ENCODE measurements at places on chromosomes 1 and 21.

- DNase-seq, result no peak
Observed at GRCh38 chr1:246142320-246142893, 364.7 kb downstream of the SMYD3 start.

DNA sequence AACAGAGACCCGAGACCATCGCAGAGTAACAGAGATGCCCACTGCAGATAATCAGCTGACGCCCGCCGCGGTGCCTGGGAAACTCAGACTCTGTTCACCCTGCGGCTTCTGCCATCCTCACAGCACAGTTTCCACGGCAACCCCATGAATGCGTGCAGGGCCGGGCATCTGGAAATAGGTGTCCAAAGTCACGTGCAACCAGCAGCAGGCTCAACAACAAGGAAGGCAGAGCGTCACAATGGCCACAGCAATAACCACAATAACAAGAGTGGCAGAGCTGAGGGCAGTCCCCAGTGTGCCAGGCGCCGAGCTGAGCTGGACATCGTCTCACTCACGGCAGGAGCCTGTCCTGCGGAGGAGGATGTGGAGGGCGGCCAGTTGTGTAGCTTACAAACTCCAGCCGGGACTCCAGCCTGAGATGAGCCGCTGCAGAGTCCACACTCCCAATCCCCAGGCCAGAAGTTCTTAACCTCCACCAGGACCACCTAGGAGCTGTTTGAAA is 102.0 kb downstream of the CRYAA start:
- DNase-seq, result no peak

DNA sequence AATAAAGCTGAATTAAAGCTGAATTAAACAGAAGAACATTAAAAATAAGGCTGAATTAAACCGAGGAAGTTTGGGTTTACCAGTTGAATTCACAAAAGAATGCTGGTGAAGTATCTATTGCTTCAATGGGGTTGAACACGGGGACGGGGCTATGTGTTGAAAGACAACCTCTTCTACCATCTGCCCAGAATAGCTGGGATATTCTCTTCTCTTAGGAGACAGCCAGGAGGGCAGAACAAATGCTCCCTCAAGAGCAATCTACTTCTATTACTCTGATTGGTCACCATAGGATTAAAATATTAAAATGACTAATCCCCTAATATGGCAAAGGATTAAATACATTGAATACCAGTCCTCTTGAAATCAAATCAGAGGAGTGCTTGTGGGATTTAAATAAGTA is 68.4 kb downstream of the LPGAT1 start:
- DNase-seq, result no peak

DNA sequence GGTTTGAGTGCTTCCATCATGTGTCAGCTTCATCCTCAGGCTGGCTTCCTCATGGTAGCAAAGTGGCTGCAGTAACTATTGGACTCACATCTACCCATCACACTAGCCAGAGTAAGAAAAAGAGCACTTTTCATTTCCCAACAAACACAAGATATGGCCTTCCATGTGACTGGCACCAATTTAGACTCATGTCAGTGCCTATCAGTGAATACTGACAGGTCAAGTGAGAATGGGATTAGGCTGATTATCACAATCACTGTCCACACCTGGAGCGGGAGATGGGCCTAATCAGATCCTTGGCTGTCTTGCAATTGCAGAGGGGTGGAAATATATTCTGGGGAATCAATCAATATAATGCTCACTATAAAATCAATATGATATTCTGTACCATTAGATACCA is 2.9 kb upstream of the RABGAP1L start:
- no peak for DNase-seq

- DNase-seq, result no peak
Observed at GRCh38 chr1:114316204-114316603, 162.5 kb upstream of the SYT6 start.

DNA sequence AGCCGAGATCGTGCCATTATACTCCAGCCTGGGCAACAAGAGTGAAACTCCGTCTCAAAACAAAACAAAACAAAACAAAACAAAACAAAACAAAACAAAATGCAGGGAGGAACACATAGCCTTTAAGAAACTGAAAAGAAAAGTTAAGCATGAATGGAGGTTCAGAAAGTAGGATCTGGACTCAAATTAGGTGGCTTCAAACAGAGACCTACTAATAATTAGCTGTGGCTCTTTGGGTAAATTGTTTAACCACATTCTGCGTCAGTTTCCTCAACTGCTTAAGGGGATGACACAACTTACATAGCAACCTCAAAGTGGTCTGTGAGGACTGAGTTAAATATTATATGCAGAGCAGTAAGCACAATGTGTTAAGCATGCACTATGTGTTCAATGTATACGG is 458.2 kb downstream of the ADGRL2 start:
- no peak for DNase-seq

DNA sequence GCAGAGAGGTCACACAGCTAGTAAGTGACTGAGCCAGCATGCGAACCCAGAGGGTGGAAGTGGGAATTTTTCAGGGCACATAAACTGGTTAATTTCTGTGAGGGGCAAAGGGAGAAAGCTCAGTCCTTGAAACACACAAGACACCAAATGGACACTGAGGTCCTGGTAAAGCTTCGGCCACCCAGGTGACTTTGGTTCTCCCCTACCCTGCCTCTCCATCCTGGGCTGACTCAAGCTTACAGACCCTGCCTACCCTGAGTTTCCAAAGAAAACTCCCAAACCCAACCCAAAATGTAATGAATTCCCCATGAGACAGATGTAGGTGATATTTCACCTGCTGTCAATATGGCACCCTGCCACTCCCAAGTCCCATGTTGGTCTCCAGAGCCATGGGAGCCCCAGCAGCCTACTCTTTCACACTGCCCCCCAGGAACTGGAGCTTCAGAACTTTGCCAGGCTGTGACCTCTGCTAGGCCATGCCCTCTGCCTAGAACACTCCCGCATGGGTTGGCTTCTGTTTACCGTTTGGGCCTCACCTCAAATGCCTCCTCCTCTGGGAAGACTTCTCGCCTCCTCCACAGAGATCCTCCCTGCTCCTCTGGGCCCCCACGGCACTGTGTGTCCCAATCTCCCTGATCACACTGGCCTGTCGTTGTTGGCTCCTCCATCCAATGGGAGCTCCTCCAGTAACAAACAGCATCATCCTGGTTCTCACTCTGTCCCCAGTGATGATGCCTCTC is 3.7 kb upstream of the LRP8 start:
- DNase-seq, result no peak

GRCh38 chr1:195045072-195045471 is 1563.2 kb downstream of the KCNT2 start:
- DNase-seq, result no peak

GRCh38 chr1:71787699-71788098 is 494.6 kb downstream of the NEGR1 start:
- no peak for DNase-seq

DNA sequence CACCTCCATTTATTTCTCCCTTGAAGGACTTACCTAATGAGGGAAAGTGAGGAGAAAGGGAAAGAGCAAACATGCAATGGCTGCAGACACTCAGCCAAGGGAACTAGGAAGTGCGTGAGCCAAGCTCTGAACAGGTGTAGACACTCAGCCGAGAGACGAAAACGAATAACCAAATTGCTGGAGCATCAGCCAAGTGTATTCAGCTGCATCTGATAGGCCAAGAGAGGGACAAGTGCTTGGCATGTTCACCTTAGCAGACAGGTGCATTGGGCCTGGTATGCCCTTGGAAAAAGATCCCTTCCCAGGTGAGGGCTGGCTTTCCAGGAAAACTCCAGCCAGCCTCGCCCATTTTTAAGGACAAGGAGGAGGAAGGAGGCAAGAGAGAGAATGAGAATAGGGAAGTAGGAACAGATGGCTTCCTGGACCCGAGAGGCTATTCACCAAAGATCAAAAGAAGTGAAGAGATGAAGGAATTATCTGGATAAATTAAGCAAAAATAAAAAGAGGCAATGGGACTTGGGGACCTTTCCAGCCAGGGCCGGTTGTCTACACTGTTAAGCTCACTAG is 184.7 kb downstream of the TOMM20 start:
- DNase-seq, result no peak

- no peak for DNase-seq
Observed at GRCh38 chr1:231721436-231721835, 94.8 kb downstream of the DISC1 start.

GRCh38 chr1:242800521-242800920 is 276.0 kb upstream of the PLD5 start:
- no peak for DNase-seq

GRCh38 chr1:6989212-6990159 is 204.2 kb downstream of the CAMTA1 start:
- no peak for DNase-seq

GRCh38 chr1:159468321-159468720 is 28.8 kb downstream of the OR10J1 start:
- no peak for DNase-seq

- DNase-seq, result no peak
Observed at GRCh38 chr1:39960431-39960958, 5.5 kb downstream of the MFSD2A start.

DNA sequence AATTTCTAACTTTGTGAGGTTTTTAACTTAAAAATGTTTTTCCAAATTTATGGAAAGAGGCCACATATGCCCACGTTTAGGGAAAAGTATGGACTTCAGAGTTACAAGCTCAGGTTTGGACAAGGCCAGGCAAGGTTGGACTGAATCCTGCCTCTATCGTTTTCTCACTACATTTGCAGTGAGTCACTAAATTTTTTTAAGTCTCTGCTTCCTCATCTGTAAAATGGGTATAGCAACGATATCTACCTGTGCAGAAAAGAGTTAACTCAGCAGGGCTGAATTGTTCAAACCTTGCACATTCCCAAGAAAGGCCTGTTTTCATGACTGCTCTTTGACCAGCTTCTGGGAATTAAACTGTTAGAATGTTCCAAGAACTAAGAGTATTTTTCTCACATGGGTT is 159.1 kb downstream of the LTN1 start:
- no peak for DNase-seq

DNA sequence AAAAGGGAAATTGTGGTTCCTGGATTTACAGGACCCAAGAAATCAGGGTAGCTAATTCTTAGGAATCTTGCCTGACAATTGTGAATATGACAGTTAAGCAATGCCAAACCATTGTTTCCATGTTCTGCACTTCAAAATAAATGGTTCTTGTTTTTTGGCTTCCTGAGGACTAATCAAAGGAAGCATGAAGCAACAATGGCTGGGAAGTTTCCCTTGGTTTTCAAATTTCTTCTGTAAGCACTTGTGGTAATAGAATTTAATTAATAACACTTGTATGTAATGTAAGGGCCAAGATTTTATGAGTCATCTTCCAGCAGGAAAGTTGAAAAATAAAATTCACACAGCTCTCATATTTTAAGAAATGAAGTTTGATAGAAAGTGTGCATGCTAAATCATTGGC is 31.7 kb downstream of the JAM2 start:
- no peak for DNase-seq

DNA sequence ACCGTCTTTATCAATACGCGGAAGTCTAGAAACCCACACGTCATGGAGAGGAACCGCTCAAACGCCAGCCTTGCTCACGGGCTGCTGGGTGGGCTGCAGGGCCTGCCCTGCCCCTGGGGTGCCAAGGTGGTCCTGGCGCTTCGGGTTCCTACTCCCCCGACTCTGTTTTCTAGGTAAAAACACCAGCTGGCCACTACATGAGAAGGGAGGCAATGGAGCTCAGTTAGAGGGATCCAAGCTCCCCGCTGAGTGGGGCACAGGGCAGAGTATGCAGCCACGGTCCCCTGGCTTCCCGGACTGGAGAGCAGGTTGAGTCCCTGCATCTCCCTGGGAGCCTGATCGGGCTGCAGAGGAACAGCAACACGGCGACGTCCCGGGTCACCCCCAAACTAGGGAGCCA is 41.2 kb upstream of the RIPK4 start:
- no peak for DNase-seq

DNA sequence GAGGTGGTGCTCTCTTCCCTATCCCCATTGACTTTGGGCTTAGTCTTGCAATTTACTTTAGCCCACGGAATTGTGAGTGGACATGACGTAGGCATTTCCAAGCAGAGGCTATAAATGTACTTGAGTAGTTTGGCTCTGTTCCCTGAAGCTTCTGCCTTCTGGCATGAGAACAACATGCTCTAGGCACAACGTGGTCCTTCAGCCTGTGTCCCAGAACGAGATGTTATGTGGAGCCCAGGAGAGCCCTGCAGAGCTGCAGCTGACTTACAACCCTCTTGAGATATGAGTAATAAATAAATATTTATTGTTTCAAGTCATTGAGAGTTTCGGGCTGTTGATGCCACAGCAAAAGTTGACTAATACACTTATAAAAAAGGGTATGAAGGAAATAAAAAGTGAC is 105.2 kb upstream of the HMGB4 start:
- no peak for DNase-seq

GRCh38 chr1:170049176-170049800 is 25.2 kb downstream of the KIFAP3 start:
- no peak for DNase-seq

GRCh38 chr1:185158800-185159199 is 1.8 kb downstream of the SWT1 start:
- no peak for DNase-seq

DNA sequence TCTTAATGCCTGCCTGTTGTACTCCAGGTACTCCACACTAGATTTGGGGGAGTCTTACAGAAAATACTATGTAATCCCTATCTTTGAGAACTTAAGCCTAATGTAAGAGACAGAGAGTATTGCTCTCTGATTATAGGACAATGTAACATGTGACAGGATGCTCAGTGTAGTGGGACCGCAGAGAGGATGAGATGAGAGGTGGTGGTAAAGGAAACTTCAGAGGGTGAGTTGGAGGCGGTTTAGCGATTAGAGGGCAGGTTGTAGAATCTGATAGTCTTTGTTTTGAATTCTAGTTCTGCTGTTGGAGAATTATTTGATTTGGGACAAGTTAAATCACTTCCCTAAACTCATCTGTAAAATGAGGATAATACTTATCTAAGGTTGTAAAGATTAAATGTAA is 5.4 kb downstream of the SOAT1 start:
- no peak for DNase-seq

- DNase-seq, result no peak
Observed at GRCh38 chr1:117571496-117571895, 34.4 kb upstream of the TENT5C start.

DNA sequence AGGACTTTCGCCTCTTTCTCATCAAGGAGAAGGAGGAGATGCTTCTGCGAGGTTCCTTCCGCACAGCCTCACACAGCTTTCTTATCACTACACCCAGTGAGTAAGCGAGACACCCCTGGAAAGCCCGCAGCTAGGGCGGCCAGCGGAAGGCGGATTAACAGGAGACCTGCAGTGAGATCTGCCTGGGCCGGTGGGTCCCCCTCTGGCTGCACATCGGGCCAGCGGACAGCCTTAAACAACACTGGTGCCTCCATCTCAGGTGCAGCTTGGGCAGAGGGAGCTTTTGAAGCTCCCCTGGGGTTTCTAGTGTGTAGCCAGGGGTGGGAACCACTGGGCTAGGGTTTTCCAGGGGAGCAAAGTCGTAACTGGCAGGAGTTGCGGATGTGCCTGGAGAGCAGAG is 17.5 kb upstream of the MTARC1 start:
- DNase-seq, result no peak

DNA sequence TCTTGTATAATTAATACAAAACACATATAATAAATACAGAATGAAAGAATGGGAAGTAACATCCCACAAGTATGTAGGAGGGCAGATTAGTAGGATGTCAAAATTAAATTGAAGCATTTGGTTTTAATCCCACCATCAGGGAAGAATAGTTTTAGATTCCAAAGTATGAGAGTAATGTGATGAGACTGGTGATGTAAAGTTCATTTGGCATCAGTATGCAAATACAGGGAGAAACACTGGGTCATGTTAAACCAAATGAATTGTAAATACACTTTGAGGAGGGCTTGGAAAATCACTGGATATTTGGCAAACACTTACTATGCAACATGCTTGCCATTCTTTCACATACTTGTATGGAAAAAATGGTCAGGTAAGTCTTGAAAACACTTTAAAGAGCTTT is 358.8 kb downstream of the DPYD start:
- no peak for DNase-seq

Measured in stimulated activated CD4-positive, alpha-beta T cell treated with anti-CD3 and anti-CD28 coated beads, Interleukin-15, amount 100 ng/mL, for 1 hour (primary cell).